ENCODE measurements at places on chromosomes 11 and 22. TPM values are rescaled to one million over a fixed set of nuclear protein-coding genes. Genes with fewer than 3 reads are reported as not detected.
A peak's percentile ranks its signal among the peaks of the same experiment; 100 is the strongest.

- no peak for DNase-seq
Observed at GRCh38 chr11:31869986-31870385, 58.9 kb upstream of the PAX6 start.

- peak; percentile 100 for DNase-seq
Observed at GRCh38 chr22:40498420-40499208, 128.2 kb downstream of the SGSM3 start.

- no peak for DNase-seq
Observed at GRCh38 chr11:69327741-69328191, 33.8 kb downstream of the MYEOV start.

DNA sequence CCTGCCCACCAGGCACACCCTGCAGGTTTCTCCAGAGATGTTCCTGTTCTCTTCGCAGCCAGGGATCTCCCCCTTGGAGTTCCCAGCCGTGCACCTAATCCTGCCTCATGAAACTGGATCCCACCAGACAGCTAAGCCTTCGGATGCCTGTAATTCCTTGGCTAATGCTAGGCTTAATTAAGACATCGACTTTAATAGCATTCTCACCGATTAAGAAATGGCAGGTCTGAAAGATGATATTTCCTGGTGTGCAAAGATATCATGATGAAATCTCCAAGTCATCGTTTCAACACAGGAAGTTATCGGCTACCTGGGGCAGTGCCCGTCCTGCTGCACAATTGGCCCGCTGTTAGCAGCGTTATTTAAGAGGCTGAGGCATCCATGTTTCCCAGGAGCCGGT is 41.5 kb upstream of the CCND1 start:
- peak; percentile 48 for DNase-seq

The SPDYC gene
- not detected for total RNA-seq

- no peak for DNase-seq
Observed at GRCh38 chr11:60944490-60945294, 7.3 kb downstream of the SLC15A3 start.

The NUP98 gene
- 82.2 TPM for total RNA-seq

The SCGB1D2 gene
- total RNA-seq: not detected

The OPCML gene
- total RNA-seq: not detected

DNA sequence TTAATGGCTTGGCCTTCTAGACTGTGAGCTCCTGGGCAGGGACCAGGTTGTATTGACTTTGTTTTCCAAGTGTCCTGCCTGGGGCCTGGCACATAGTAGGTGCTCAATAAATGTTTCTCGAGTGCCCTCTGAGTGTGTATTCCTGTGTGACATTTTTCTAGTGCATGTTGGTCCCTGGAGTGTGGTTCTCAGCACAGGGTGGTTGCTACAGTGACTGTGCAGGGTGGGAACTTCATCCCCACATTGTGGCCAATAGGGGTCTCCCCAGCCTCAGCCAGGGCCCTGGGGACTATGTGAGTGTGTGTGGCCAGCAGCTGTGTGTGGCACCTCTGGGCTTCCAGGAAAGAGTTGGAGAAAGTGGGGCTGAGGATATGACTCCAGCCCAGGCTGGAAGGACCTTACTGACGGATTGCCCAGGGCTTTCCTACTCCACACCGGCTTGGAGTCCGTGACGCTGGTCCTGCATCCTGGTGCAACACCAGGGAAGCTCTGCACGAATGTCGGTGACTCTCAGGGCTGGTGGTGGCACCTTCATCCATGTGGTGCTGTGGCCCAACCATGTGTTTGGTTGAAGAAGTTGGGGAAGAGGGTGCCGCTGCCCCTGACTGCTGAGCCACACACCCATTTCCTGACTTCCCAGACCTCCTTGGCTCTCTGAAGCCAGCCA is 9.0 kb upstream of the MARK2 start:
- DNase-seq: no peak

DNA sequence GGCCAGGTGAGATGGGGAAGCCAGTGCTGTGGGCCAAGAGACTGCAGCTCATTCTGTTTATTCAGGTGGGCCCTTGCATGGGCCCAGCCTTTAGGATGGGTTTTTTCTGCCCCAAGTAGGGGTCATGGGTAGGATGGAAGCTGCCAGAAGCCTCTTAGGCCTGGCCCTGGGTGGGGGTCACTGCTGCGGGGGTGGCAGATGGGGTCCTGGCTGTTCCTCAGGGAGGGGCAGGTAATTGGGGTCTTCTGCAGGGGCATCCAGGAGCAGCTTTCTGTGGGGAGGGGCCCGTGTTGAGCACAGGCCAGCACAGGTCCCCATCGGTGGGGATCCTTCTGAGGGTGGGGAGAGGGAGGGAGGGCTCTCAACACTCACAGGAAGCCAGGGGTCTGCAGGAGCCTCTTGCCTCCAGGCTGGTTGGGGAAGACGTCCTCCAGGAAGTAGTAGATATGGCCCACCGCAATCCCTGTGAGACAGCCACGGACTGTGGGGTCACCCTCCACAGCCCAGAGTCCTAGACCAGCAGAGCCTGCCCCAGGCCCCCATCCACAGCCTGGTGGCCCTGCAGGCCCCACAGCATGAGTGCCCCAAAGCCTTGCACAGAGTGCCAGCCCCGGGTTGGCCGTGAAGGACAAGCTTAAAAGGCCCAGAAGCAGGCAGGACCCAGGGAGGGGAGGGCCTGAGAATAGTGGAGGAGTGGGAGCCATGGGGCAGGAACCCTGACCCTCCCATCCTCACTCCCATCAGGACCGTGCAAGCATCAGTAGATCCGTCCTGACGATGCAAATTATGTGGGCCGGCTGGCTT is 1.9 kb downstream of the DERL3 start:
- DNase-seq: no peak

DNA sequence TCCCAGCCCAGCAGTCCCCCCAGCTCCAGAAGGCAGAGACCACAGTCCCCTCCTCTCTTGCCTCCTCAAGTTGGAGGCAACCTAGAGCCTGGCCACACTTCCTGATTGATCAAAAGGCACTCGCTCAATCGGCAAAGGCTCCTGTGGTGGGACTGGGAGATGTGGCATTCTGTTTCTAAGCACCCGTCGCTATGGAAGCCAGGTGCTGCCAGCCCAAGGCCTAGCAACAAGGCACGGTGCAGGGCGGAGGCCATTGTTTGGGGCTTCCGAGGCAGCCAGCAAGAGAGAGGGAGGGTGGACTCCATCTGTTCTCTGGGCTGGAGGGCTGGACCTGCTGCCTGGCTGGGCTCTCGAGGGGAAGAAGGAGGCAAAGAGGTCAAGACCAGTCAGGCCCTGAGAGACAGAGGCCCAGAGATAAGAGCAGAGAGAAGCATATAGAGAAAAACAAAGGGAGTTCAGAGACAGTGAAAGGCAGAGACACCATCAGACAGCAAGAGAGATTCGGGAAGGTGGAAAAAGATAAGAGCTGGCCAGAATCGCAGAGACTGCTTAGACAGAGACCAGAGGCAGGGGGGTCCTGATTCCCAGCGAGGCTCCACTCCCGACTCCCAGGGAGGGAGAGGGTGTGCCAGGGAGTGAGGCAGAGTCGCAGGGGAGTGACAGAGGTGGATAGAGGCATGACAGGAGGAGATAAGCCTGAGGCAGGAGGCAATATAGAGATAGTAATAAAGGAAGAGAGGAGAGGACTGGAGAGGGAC is 21.2 kb downstream of the PDE2A start:
- no peak for DNase-seq

The PLEKHB1 gene
- not detected for total RNA-seq

The PRODH gene
- total RNA-seq: 0.63 TPM

- no peak for DNase-seq
Observed at GRCh38 chr11:47123094-47123493, 53.6 kb downstream of the ARFGAP2 start.

- no peak for DNase-seq
Observed at GRCh38 chr11:134144744-134145143, 75.9 kb downstream of the JAM3 start.

DNA sequence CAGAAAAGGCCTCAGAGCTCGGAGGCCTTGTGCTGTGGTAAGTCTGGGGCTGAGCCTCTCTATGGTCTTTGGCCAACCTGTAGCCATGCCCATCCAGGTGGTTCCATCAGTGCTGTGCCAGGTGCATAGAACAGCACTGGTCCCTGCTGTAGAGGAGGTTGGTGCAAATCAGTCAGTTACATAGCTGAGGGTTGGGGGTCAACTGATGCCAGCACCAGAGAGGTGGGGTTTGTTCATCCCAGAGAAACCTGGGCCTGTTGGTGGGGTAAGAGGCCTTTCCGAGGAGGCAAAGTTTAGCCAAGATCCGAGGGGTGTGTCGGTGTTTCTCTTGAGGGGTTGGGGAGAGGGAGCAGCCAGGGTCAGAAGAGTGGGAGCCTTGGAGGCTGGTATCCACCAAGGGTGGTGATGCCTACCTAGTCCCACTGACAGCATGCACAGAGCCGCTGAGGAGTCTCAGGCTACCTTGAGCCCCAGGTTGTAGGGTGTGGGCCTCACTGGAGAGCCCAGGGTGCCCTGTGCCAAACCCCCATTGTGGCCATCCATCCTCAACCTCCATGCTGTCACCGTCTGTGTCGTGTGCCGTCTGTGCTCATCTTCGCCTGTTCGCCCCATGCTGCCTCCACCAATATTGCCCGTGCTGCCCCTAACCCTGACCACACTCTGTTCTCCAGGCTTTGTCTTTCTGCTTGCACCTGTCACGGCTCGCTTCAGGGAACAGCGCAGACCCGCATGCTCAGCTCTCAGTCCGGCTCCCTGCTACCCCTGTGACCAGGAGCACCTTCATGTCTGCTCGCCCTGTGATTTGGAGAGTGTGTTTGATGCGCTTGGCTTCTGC is 78.7 kb upstream of the SUSD2 start:
- DNase-seq: no peak

DNA sequence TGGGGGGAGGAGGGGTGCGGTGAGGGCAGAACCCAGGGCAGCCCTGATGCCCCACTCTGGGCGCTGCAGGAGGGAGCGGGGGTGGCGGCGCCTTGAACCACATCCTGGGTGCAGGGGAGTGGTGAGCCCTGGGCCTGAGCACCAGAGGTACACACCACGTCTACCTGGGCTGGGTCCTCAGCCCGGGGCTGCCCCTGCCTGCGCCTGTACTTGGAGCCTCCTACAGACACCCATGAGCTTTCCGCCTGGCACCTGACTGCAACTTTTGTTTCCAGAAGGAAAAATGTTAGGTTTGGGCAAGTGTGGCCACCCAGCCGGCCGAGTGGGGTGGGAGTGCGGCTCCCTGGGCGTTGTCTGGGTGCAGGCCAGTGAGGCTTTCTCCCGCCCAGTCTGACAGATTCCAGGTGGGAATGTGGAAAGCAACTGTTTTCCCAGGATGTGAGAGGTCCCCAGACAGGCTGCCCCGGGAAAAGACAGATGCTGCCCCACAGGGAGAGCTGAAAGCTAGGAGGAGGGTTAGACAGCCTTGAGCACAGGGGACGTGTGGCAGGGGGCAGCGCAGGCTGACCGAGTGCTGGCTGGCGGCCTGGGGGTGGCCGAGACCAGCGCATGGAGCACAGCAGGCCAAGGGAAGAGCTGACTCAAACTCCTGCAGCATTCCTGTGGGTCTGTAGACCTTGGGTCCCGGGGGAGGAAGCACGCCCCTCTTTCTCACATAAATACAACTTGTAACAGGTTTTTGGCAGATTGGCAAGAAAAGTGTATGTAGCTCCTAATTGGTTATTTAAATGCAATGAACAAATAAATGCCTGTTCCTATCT is 44.1 kb downstream of the GNB1L start:
- DNase-seq: no peak

The DMC1 gene
- 4.0 TPM for total RNA-seq

The NXPE2 gene
- not detected for total RNA-seq

The POLA2 gene
- 30.8 TPM for total RNA-seq

- DNase-seq: no peak
Observed at GRCh38 chr22:41417622-41418390, 28.8 kb downstream of the TOB2 start.

- DNase-seq: no peak
Observed at GRCh38 chr11:119365071-119365591, 16.4 kb downstream of the USP2 start.

- DNase-seq: peak; percentile 70
Observed at GRCh38 chr11:98561252-98561651, 459.5 kb upstream of the CNTN5 start.

- DNase-seq: no peak
Observed at GRCh38 chr22:25728071-25728470, 13.9 kb upstream of the MYO18B start.

DNA sequence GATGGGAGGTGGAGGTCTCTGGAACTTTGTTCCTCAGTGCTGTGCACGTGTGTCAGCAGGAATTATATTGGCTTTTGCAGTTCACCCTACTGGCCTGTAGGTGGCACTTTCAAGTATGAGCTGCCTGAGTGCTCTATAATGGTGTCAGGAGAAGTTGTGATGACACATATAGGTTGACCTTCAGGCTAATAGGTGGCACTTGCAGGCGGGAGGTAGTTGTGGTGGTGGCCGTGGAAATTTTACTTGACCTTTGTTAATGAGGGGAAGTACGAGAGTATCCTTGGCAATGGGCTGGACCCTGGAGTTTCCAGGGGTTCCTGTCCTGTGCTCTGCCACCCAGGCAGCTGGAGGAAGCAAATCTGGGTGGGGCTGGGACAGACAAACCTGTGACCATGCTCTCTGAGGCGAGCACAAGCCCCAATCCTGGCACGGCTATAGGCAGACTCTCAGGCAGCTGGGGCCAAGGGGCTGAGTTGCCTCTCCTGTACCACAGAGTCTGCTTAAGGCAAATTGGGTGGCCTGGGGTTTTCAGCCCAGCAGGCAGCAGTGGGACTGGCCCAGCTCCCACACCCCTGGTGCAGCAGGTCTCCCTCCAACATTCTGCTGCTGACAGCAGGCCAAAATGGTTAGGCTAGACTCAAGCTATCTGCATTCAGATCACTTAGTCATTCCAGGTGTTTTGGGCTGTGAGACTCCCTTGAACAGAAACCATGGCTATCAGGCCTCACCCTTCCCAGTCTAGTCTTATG is 147.5 kb upstream of the CTSC start:
- peak; percentile 32 for DNase-seq

- no peak for DNase-seq
Observed at GRCh38 chr11:112307616-112308015, 47.0 kb upstream of the PLET1 start.

GRCh38 chr22:17777005-17777716 is 2.9 kb upstream of the BID start:
- no peak for DNase-seq

GRCh38 chr11:102117472-102118113 is 7.3 kb downstream of the YAP1 start:
- no peak for DNase-seq

- no peak for DNase-seq
Observed at GRCh38 chr22:25697181-25697664, 44.8 kb upstream of the MYO18B start.

The ESAM gene
- total RNA-seq: not detected

GRCh38 chr22:30202531-30203006 is 44.0 kb downstream of the LIF start:
- DNase-seq: no peak

GRCh38 chr11:17389211-17389956 is 925 bp upstream of the KCNJ11 start:
- DNase-seq: no peak

DNA sequence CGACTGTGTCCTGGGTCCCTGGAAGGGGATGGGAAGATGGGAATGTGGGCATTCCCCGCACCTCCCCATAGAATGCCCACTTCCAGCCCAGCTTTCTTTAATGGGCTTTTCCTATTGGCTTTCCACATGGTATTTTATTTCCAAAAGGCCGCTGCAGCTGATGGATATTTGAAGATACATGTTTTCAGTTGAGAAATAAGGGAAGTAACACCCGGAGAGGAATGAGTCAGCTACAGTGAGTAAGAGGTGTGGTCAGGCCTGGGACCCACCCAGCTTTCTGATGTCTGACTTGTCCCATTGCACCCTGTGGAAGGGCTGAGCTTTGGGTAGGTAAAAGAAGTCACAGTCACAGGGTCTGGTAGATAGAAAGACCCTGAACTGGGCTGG is 476.9 kb downstream of the MIAT start:
- DNase-seq: peak; percentile 90

Measured in foreskin keratinocyte (primary cell).